ENCODE measurements at places on chromosomes 3 and 15.
A peak's percentile ranks its signal among the peaks of the same experiment; 100 is the strongest.

GRCh38 chr15:94297558-94297957 is 66.2 kb downstream of the MCTP2 start:
- DNase-seq: no peak

- no peak for DNase-seq
Measured at GRCh38 chr15:95674031-95674430, 656.5 kb upstream of the NR2F2 start.

DNA sequence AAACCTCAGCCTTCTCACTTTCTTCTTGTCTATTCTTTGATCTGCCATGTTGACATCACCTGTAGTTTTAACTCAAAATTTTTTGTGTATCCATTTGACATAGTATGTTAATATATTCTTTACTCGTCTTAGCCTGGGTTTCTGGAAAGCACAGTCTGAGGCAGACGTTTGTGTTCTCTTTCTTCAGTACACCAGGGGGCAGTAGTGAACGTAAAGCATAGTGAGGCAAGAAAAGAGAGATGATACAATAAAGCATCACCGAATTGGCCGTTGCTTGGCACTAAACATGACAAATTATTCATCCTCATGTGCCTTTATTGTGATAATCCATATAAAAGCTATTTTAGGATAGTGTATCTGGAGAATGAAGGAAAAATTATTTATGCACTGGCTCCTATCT is 141.0 kb upstream of the MYRIP start:
- DNase-seq: peak; percentile 72

DNA sequence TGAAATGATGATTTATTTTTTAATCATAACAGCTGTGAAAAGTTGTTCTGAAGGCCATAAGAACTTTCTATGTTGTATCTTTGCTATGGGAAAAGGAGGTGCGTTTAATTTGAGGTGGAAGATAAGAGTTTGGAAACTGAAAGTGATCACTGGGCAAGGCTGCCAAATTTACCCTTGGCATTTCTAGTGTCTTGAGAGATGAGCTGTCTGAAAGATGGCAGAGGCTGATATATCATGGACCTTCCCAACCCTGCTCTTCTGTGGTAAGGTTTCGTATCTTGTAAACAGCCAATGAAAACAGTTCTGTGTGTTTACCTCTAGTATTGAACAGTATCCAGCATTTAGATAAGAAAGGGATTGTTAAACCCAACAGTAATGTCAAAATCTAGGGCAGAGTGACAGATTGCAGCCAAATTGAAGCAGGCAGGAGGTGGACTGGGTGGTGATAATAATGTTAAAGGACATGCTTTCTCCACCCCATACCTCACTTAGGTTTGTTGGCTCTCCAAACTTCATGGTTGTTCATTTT is 15.8 kb upstream of the NFKBIZ start:
- DNase-seq: no peak

DNA sequence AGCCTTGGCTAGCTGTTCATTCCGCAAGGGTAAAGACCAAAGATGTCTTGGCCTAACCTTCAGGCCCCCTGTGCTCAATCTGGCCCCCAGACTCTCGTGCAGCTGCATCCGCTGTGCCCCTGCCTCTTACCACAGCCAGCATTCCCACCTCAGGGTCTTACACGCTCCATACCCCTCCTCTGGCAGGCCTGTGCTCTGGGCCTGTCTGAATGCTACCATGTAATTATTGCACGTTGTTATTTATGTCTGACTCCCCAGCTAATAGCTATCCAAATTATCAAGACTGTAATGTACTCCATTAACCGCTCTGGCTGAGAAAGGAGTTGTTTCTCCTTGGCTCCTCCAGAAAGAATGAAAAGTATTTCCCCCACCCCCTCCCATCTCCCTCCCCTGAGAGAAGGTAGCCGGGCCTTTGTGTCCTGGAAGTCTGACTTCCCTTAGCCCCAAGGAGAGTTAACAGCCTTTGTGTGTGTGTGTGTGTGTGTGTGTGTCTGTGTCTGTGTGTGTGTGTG is 54.5 kb upstream of the UBE2E1 start:
- DNase-seq: no peak

Data from T47D (cell line).